Stimulated activated CD4-positive, alpha-beta T cell treated with anti-CD3 and anti-CD28 coated beads, Interleukin-15, amount 100 ng/mL, for 48 hours (primary cell): ENCODE measurements at places on chromosomes 7 and 10.

DNA sequence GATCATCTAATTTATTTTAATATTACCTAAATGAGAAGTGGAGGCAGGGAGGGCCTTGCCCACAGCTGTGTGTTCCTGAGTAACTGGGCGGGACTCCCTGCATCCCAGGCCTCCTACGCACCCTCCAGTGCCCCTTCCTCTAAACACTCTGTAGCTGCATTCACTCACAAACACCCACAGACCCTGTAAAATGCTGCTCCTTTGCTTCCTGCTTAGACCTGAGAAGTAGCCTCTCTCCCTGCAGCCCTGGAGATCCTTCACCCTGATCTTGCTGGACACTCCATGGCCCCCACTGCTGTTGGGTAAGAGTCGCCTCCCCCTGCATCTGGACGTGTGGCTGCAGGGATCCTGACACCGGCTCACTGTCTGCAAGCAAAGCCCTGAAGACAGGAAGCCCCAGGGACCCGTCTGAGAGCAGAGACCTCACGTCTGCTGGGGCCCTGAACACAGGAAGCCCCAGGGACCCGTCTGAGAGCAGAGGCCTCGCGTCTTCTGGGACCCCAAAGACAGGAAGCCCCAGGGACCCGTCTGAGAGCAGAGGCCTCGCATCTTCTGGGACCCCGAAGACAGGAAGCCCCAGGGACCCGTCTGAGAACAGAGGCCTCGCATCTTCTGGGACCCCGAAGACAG is 589.8 kb downstream of the DNAJB6 start:
- DNase-seq, result no peak

DNA sequence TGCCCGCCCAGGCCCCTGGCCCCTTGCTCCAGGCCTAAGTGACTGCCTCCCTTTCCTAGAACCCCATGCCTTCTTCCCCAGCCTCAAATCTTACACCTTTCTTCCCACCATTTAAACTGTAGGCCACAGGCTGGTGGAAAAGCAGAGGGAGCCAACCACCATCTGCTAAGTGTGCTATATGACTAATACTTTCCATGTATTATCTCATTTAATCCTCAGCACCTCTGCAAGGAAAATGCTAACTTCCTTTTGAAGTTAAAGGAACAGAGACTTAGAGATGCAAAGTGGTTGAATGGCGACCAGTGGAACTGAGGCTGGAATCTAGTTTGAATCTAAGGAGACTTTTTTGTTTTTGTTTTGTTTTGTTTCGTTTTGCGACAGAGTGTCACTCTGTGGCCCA is 17.8 kb upstream of the MTPAP start:
- DNase-seq, result no peak

GRCh38 chr7:51033727-51034520 is 251.2 kb upstream of the GRB10 start:
- no peak for DNase-seq

DNA sequence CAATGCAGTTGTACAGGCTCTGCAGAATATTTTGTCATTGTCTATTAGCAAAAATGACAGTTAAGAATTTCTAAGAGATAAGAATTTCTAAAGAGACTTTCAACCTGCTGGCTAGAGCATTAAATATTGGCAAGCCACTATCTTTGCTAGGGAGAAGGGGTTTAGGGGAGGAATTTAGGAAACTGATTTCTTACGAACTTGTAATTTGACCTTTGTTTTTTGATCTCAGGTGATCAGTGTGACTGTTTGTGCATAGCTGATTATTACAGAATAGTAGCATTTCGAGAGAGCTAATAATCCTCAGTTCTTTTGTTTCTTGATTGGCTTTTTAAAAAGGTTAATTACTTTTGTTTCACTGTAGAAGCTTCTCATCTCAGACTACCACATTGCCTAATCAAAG is 68.1 kb downstream of the ST7 start:
- no peak for DNase-seq
